ENCODE measurements at places on chromosomes 7 and 10.

GRCh38 chr7:104133238-104133637 lies 74.6 kb downstream of the ORC5 start:
- DNase-seq = no peak

DNA sequence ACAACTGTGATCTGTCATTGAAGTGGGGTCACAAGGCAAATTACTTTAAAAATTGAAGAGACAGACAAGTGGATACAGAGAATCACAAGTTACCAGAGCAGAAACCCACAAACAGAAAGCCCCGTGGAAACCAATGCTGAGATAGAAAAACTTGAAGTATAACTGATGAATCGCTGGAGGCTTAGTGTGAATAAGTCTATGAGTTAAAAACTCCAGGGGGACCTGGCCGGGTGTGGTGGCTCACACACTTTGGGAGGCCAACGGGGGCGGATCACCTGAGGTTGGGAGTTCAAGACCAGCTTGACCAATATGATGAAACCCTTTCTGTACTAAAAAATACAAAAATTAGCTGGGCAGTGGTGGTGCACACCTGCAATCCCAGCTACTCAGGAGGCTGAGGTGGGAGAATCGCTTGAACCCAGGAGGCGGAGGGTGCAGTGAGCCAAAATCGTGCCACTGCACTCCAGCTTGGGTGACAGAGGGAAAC lies 69.7 kb upstream of the ZNRF2 start:
- DNase-seq = no peak

DNA sequence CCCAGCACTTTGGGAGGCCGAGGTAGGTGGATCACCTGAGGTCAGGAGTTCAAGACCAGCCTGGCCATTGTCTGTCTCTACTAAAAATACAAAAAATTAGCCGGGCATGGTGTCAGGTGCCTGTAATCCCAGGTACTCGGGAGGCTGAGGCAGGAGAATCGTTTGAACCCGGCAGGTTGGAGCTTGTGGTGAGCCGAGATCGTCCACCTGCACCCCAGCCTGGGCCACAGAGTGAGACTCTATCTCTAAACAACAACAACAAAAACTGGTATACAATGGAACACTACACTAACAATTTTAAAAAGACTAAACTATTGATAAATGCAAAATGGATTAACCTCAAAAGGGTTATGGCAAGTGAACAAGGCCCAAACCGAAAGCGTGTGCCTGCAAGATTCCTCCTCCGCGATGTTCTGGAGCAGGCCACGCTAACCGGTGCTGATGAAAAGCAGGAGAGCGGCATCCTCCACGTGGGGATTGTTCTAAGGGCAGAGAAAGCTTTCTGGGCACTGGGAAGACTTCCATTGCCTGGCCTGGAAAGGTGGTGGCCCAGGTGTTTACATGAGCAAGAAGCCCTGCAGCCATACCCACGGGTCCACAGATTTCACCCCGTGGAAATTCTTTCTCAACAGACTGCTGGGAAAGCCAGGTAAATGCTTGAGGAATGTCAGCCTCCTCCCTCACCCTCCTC lies 53.8 kb downstream of the PDGFA start:
- no peak for DNase-seq

- DNase-seq = no peak
Measured at GRCh38 chr10:126872768-126873167, 32.5 kb upstream of the DOCK1 start.

DNA sequence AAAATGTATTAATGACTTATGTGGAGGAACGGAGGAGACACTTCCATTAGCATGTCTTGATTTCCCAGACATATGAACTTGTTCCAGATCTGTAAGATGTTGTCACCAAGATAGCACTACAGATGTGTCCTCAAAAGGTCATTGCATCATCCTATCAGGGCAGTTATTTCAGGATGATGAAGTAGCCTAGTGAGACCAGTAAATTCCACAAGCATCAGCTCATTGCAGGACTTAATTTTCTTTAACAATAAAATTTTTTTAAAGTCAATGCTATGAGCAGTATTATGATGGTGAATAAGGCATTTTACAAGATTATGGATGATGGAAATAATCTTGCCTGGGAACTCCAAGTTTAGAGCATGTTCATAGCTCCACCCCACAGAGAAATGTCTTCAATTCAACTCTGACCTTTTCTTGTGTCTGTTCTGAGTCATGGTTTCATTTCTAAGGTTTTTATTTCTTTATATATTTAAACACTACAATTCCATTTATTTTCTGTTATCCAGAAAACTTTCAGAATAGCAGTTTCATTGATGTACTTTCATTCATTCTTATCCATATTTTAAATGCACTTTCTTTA lies 1203.3 kb upstream of the CELF2 start:
- no peak for DNase-seq

- no peak for DNase-seq
Measured at GRCh38 chr7:41122256-41122987, 580.5 kb downstream of the INHBA start.
